ENCODE measurements at places on chromosomes 6 and 20.

- no peak for DNase-seq
These were observed 8.5 kb upstream of the PTCRA start for GRCh38 chr6:42907336-42907735.

GRCh38 chr6:35489995-35490791 lies 6.7 kb downstream of the TEAD3 start:
- no peak for DNase-seq

GRCh38 chr6:82651845-82652335 lies 288.3 kb downstream of the TPBG start:
- no peak for DNase-seq

- no peak for DNase-seq
These were observed 33.2 kb upstream of the MYB start for GRCh38 chr6:135147637-135148592.

DNA sequence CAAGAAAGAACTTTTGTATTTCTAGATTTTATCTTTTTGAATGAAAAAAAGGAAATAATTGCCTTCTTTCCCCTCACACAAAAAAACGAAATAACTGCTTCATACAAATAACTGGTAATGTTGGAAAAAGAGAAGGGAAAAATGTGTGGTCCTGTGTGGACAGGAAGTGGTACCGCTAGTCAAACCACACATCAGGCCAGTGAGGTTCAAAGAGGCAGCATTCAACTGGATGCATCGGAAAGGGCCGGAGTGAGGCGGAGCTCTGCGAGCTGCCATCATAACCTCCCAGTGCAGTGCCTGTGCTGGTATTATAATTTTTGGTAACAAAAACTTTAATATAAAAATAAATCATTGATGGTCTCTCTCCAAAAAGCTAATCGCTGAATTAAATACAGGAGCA lies 111.2 kb downstream of the IRF4 start:
- DNase-seq: no peak

DNA sequence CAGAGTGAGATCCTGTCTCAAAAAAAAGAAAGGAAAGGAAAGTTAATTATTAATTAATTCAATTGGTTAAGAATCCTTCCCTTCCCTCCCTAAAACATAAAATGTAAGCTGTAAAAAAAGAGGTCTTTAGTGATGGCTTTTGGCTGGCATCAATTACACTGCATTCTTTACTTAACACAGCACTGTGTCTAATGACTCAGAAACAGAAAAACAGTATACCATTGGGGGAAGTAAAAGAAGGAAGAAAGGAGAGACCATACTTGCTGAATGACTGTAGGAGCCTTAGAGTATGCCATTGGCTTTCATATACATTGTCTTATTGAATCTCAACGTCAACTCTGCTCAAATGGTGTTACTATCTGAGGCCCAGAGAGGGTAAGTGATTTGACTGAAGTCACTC lies 18.3 kb upstream of the CITED2 start:
- no peak for DNase-seq

- DNase-seq: no peak
These were observed 90.3 kb downstream of the OLIG3 start for GRCh38 chr6:137403855-137404254.

DNA sequence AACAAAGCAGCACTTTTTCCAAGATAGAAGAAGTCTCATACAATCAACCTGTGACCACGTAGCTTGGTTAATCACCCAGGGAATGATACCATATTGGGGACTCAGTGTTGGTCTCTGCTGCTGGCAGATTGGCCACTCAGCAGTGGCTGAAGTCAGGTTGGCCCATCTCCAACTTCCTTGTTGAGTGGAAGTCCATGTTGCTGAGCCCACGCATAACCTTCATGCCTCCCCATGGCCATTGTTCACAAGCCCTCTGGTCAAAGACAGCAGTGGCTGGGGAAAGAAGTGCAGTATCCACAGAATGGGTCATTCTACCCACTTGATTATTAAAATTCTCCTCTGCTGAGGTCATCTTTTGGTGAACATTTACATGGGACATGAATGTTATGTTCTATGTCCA lies 38.5 kb downstream of the PKIB start:
- no peak for DNase-seq

DNA sequence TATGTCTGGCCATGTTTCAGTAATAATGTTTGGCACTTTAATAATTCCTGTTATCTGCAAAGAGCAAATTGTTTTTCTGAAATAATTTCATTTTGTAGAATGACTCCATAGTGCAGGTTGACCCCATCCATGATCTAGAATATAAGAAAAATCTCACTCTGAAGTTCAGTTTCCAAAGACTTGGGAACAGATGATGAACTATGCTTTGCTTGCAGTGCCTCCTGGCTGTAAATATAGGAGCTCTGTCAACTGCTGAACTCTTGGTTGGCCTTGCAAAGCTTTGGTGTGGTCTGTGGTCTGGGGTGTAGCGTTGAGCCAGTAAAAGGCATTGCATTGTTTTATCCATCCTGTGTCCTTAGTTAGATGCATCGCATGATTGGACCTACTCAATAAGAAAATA lies 104.0 kb downstream of the PLCB4 start:
- DNase-seq: no peak

- DNase-seq: no peak
These were observed 43.0 kb downstream of the PRDM1 start for GRCh38 chr6:106128981-106129781.

DNA sequence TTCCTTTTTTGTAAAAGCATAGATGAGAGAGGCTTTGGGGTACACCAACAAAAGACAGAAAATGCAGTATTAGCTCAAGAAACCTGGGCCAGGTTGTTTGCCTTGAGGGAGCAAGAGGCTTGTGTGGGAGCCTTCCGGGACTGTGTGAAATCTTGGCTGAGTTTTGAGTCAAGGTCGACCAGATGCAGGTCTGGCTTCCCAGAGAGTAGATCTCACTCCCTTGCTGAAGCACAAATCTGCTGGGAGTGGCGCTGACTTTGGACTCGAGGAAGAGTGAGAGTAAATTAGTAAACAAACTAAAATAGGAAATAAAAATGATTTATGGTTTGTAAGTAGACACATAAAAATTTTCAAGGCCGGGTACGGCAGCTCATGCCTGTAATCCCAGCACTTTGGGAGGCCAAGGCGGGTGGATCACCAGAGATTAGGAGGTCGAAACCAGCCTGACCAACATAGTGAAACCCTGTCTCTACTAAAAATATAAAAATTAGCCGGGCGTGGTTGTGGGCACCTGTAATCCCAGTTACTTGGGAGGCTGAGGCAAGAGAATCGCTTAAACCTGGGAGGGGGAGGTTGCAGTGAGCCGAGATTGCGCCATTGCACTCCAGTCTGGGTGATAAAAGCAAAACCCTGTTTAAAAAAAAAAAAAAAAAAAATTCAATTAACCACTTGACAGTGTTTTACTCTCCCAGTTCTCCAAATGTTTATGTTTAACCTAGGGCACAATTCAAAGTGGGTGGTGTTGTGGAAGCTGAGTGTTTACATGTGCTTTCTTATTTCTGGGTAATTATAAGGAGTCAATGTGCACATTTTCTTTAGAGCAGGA lies 27.7 kb upstream of the EDN1 start:
- DNase-seq: no peak

DNA sequence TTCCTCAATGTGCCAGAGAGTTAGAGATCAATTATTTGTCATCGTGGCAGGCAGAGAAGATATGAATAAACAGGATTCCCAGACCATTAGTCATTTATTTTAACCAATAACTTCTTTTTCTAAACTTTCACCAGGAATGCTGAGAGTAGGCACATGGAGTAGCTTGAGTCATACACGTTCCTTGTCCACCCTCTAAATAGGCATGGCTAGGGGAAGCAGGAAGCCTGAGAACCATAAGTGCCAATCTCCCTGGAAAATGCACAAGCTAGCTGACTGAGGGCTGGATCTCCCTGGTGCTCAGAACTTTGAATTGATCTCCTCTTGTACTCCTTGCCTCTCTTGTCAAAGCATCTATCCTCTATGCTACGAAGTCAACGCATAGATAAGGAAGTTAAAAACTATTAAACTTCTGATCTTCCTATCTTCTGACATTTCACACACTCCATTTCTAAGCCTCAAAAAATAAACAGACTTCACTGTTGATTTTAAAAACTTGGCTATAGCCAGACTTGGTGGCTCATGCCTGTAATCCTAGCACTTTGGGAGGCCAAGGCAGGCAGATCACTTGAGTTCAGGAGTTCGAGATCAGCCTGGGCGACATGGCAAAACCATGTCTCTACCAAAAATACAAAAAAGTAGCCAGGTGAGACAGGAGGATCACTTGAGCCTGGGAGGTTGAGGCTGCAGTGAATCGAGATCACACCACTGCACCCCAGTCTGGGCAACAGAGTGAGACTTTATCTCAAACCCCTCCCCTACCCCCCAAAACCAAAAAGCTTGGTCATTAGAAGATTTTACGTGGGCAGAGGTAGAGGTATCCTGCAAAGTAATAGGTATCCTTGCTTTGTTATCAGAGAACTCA lies 11.8 kb downstream of the ADTRP start:
- DNase-seq: peak; percentile 10

- no peak for DNase-seq
These were observed 350.8 kb downstream of the EPM2A start for GRCh38 chr6:145384503-145384902.

DNA sequence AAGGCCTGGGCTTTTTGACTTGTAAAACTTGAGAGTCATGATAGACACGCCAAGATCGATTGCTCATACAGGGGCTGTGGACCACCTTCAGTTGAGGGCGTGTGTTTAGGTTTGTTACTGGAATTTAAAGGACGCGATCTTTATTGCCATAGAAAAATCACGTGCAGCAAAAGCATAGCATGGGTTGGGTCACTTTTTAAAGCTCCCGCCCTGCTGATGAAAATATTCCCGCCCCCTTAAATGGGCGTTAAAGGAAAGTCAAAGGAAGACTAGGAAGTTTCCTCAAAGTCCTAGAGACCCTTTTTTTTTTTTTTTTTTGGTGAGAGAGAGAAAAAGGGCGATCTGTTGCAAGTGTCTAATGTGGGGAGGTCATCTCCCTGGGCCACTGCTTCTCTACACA lies 23.1 kb downstream of the TFAP2A start:
- no peak for DNase-seq

GRCh38 chr20:31712564-31713311 lies 9.9 kb downstream of the BCL2L1 start:
- peak; percentile 95 for DNase-seq

DNA sequence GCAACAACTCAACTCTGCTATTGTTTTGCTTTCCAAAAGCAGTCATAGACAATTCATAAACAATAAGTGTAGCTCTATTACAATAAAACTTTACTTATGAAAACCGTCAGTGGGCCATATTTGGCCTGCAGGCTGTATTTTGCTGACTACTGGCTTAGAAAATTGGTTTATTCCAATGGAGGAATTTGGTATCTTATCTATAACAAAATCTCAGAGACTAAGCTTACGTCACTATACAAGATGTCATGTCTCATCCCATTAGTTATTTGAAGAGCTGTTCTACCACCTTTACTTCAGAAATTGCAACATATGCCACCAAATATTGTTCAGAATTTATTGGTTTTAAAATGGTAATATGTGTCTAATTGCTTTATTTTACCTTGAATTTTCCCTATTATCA lies 436.9 kb downstream of the HTR1B start:
- no peak for DNase-seq

DNA sequence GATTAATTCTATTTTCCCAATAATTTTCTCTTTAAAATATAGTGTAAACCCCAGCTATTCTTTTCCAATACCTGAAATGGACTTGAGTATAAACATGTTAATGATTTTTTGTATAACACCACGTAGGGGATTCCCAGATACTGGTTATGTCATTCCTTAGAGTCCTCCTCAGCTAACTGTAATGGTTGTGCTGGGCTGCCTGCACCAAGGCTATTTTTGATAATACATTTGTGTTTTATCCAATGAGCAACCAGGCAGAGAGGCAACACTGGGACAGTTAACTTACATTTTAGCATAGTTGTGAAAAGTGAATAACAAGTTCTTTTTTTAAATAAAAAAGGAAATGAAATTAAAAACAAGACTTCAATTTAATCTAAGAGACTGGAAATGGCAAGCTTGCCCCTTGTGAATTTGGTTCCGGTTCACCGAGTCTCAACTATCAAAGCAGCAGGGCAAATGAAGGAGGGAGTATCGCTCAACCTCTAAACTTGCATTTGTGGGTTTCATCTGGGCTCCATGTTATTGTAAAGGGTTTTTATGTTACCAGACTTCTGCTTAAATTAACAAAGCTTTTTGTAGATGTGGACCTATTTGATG lies 18.8 kb upstream of the BACH2 start:
- no peak for DNase-seq

GRCh38 chr20:47232518-47232917 lies 124.0 kb downstream of the ZMYND8 start:
- peak; percentile 67 for DNase-seq

DNA sequence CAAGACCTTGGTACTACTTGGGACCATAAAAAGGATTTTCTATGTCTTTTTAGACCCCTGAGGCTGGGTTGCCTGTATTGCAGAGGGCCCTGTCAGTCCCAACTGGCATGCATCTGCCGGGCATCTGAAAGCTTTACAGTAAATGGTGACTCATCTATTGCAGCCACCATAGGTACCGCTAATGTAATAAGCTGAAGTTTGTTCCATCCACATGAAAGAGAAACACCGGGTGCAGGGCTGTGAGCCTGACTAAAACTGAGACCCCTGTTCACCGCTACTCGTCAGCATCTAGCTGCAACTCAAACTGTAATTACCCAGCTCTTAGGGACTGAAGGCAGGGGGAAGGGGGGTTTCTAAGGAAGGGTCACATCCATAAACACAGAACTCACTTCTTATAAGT lies 49.5 kb downstream of the TRERF1 start:
- no peak for DNase-seq

DNA sequence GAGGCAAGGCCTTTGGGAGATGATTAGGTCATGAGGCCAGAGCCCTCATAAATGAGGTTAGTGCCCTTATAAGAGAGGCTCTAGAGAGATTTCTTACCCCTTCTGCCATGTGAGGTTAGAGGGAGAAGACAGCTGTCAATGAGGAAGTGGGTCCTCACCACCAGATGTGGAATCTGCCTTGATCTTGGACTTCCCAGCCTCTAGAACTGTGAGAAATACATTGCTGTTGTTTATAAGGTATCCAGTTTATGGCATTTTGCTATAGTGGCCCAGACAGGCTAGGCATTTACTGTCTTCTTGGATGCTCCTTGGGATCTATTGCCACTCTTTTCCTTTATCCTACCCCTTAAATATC lies 57.1 kb upstream of the CITED2 start:
- no peak for DNase-seq

- no peak for DNase-seq
These were observed 15.8 kb downstream of the KCNQ2 start for GRCh38 chr20:63456429-63457284.

DNA sequence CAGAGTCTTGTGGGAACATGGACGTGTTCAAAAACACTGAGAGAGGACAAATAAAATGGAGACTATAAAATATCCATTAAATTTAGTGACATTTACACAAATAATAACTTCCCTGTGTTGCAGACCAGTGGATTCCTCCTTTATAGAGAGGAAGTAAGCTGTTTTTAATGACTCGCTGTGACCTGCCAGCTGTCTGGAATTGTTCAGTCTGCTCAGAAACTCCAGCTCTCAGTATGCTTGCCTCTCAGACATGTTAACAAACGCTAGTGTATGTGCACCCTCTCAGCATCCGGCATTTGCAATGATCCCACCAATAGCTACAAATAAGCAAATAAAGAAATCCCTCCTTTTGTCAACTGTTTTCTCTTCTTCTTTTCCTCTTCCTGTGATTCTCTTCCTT lies 158.0 kb upstream of the TCF21 start:
- no peak for DNase-seq

Data from HepG2 (cell line).